Muscle of leg (tissue), 16 donors: ENCODE measurements at places on chromosomes 3 and 15.

DNA sequence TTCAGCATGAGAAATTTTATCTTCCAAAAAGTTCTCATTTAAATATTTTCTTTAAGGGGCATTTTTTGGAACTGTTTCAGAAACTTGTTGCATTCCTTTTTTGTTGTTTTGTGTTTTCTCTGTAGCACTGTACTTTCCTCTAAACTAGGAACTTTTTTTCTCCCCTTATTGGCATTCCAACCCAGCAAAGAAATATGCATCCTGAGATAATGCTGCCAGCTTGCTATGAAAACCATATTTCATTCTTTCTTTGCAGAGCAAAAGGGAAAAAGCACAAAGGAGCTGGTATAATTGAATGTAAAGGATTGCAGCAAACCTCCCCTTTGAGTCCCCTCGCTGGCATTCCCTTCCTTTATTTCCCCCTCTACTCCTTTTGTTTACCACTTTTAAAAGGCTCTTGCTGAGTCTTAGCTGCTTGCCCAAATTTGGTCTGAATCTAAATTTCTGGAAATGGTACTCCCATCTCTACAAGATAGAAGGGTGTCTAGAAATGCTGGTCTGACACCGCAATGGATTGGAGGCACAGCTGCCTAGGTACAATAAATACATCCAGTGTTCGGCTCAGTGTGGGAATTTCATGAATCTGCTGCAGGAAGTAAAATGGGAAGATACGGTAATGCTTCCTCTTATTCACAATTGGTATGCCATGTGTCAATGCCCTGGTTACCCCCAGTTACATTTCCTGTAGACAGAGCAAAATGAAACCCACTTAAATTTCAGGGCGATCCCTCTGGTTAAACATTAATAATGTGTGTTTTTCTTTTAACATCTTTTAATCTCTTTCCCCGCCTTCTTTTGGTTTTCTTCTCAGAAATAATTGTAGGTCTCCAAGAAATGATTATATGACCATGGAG is 156.6 kb downstream of the MEIS2 start:
- DNase-seq, result no peak

DNA sequence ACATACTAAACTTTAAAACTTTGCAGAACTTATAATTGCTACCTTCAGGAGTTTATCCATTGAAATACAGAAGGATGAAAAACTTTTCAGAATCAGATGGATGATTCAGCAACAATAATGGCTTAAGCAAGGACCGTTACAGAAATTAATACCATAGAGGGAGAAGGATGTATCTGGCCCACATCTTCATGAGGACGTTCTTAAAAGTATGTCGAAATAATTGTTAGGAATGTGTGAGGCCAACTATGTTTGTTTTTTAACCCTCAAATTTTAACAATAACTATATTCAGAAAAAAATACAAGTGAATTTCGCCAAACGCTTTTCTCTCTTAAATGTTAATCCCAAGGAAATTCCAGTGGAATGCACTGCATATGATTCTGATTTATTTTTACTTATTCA is 105.2 kb upstream of the EPHA3 start:
- DNase-seq, result peak; percentile 29

- DNase-seq, result no peak
Observed at GRCh38 chr15:52520421-52520820, 8.3 kb downstream of the MYO5A start.

DNA sequence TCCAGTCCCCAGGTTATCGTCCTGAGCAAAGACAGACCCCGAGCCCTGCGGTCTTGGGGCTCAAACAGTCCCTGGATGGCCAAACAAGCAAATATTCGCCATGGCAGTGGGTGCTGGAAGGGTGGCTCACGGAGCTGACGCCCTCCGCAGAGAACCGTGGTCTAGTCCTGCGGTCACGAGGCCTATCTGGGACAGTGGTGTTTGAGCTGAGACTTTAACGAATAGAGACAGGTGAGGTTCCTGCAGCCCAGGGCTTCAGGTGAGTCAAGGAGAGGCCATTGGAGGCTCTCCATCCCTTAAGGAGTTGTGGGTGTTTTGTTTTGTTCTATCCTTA is 399 bp upstream of the SUCLG2 start:
- DNase-seq, result no peak

DNA sequence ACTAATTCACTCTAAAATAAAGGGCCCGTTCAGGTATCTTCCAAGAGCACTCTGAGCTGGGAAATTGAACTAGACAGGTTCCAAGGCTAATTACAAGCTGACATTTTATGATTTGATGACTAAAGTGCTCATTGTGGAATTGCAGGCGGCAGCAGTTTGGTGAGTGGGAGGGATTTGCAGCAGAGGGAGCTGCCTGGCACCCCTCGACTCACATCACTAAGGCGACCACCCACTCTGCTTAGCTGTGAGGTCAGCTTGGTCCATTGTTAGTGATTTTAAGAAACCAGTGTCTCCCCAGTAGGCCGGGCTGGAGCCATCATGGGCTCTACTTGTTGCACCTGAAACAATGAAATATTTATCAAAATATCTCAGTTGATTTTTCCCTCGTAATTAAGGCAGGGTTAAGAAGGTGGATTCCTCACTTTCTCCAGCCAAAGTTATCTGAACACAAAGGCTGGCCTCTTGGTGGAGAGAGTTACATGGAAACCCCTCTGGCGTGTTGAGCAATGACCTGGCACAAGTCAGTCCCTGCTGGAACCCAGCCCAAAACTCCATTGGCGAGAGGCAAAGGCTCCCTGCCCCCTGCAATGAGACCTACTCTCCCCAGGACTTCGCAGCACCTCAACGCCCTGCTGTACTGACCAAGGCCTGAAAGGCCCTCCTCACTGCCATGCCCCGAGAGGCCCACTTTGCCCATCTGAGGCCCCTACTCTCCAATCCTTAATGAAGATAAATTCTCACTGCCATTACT is 65.0 kb upstream of the ATP2B2 start:
- no peak for DNase-seq

- DNase-seq, result no peak
Observed at GRCh38 chr15:80228959-80229610, 22.9 kb downstream of the CTXND1 start.

DNA sequence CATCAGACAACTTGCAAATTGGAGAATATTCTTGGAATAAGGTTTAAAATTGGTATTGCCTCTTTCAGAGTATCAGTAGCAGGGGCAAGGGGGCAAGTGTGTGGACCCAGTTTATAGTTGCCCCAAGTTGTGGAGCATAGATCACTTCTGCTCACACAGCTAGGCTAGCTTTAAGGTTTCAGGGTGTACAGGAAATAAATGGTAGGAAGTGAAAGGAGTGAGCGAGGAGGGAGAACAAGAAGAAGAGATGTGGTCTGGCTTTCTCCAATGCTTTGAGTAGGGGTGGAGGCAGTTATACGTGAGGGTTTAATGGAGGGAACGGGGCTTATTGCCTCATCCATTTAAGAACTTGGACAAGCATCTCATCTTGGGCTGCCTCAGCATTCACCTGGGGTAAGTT is 290.0 kb upstream of the CFAP20DC start:
- no peak for DNase-seq

- peak; percentile 44 for DNase-seq
Observed at GRCh38 chr3:19202303-19202702, 54.0 kb downstream of the KCNH8 start.

GRCh38 chr3:119717520-119717919 is 14.7 kb downstream of the CFAP91 start:
- no peak for DNase-seq

- DNase-seq, result peak; percentile 86
Observed at GRCh38 chr15:88710027-88710715, 71.4 kb downstream of the ISG20 start.
